ENCODE measurements at places on chromosomes 4 and X.

GRCh38 chrX:153763989-153764755 lies at the start of gene PLXNB3:
Gene PLXNB3, plus strand, starts transcription at chrX:153764249. Its CDS starts 1,287 bp downstream, at chrX:153765536.
- peak; percentile 9 for DNase-seq

DNA sequence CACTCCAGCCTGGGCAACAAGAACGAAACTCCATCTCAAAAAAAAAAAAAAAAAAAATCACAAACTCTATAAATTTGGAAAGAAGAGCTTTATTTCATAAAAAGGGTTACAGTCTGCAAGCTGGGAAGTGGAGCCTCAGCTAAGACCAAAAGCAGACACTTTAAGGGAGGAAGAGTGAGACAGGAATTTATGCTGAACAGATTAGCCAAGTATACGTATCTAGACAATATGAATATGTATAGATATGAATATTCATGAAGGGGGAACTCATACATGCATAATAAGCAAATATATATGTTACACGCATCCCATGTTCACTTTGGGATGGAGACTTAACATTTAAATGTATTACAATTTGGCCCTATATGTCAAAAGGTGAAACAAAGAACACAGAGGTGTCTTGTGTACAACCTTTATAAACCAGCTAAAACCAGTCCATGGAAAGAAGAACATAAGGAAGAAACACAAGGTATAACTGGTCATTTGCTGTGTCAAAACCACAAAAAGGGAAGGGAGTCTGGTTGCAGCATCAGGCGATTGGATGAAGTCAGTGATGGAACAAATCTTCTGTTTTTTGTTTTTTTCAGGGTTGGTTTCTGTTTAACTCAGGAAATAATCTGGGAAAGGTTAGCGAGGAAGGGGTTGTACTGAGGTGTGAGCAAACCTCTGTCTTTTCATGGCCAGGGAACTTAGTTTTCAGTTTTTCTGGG lies 130.0 kb upstream of the MAOA start:
- DNase-seq, result no peak

- no peak for DNase-seq
These were observed 250.8 kb downstream of the ARHGAP24 start for GRCh38 chr4:85725721-85726170.

- DNase-seq, result no peak
These were observed 57.4 kb upstream of the CLCN4 start for GRCh38 chrX:10099411-10099810.

- peak; percentile 0 for DNase-seq
These were observed 53.8 kb downstream of the VSIG4 start for GRCh38 chrX:65985922-65986588.

GRCh38 chr4:139668036-139668435 lies 2.4 kb downstream of the MGST2 start:
- DNase-seq, result no peak

DNA sequence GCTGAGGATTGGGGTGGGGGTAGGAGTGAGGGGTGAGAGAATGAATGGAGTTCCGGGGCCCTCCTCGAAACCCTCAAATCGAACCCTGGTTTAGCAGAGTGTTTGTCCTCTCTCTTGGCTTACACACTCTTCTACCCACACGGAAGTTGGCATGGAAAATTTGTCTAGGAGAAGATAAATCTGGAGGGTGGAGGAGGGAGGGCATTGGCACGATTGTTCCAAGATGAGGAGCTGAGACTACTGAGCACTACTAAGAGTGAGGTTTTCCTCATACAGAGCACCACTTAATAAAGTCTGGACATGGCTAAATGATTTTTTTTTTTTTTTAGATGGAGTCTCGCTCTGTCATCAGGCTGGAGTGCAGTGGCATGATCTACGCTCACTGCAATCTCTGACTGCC lies 33.4 kb downstream of the AKAP4 start:
- DNase-seq, result no peak
